Stimulated activated CD8-positive, alpha-beta memory T cell treated with anti-CD3 and anti-CD28 coated beads, Interleukin-4, amount 100 ng/mL, for 4 hours (primary cell): ENCODE measurements at places on chromosomes 3 and 15.

GRCh38 chr15:40695469-40695890 lies 506 bp downstream of the RAD51 start:
- no peak for DNase-seq

GRCh38 chr3:108088697-108089096 lies 2.1 kb downstream of the CD47 start:
- no peak for DNase-seq

- no peak for DNase-seq
These were observed 321.0 kb upstream of the NAALADL2 start for GRCh38 chr3:174538151-174538550.

GRCh38 chr3:121735047-121735696 lies 14.4 kb downstream of the GOLGB1 start:
- no peak for DNase-seq

DNA sequence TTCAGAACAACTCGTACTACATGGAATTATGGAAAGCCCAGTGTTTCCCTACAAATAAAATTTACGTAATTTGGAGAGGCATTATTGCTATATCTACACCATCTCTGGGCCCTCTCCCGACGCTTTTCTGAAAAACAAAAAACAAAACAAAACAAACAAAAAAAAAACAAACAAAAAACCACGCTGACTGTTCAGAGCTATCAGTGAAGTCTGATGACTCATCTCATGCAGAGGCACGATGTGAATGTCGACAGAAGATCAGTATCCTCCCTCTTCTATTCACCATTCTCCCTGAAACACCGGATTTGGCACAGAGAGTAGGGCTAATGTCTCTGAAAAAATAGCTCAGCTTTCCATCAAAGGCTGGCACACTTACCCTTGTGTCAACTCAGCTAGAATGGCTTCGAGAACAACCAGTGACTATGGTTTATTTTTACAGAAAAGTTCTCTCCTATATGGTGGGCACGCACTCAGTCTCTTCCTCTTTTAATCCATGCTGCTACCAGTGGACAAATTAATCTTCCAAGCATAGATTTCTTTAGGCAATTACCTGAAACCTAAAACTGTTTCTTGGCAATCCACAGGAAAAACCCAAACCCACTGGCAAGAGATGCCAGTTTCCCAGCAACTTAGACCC lies 1.5 kb downstream of the CRBN start:
- DNase-seq, result no peak

DNA sequence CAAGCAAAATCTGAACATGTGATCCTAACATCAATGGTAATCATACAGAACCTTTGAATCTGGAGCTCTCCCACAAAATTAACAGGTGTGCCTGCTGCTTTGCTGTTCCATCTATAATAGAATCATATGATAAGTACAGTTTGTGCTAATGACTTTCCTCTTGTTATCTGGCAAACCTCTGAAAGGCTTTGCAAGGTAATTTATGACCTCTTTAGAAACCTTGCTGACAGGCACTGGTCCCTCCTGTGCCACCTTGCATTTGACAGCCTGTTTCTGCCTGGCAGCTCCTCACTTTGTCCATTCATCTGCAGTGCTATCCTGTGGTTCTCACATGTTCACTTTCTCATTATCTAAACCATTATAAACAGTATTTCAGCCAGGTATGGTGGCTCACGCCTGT lies 10.2 kb upstream of the HTR3C start:
- no peak for DNase-seq

DNA sequence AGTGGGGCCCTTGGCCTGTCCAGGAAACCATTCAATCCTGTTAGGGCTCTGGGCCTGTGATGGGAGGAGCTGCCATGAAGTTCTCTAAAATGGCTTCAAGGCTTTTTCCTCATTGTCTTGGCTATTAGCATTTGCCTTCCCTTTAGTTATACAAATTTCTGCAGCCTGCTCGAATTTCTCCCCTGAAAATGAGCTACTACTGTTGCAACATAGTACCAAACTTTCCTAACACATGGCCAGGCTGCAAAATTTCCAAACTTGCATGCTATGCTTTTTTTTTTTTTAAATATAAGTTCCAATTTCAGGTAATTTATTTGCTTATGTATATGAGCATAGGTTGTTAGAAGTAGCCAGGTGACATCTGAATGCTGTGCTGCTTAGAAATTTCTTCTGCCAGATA lies 560.8 kb upstream of the TBL1XR1 start:
- no peak for DNase-seq

DNA sequence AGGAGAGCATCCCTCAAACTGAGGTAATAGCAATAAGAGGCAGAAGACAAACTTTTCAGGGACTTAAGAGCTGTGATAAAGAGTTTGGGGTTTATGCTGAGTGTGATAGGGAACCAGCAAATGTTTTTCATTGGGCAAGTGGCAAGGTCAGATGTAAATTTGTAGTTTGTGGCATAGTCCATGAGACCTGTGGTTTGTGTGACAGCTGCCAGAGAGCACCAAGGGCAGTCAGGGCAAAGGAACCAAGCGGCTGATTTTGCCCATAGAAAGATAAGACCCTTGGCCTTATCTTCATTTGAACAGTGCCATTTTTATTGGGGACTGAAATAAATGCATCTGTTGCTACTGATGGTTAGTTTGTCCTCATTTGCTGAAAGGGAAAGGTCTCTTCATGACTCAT lies 220.3 kb downstream of the LRRN1 start:
- DNase-seq, result no peak
